GM03348 (cell line): ENCODE measurements at places on chromosomes 6 and 20.

DNA sequence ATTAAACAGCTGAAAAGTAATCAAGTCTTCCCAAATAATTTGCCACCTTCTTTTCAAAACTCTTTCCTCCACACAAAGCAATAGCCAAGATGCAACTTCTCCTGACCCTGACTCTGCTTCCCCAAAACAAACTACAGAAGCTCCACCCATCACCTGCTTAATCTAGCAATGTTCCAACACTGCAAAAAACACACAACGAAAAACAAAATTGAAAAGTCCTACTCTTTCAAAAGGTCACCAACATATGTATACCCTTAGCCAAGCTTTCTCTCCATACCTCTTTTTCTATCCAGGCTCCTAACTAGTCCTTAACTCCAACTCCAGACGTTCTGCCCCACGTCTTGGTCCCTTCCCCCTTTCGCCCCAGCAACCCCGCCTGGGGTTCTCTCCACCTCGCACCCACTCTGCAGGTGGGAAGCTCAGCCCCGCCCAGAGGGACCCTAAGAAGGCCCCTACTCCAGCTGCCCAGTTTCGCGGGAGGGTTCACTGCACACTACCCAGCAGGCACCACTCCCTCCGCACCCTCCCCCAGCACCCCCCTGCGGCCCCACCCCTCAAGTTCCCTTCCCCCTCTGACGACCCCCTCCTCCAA is 717 bp downstream of the CSNK2A1 start:
- peak; percentile 23 for DNase-seq

- DNase-seq = peak; percentile 27
Observed at GRCh38 chr6:127518710-127519468, at the start of gene MTCL3. Gene MTCL3 (minus strand): TSS chr6:127519335.

- DNase-seq = peak; percentile 59
Observed at GRCh38 chr20:34302312-34302722, 838 bp downstream of the AHCY start.

DNA sequence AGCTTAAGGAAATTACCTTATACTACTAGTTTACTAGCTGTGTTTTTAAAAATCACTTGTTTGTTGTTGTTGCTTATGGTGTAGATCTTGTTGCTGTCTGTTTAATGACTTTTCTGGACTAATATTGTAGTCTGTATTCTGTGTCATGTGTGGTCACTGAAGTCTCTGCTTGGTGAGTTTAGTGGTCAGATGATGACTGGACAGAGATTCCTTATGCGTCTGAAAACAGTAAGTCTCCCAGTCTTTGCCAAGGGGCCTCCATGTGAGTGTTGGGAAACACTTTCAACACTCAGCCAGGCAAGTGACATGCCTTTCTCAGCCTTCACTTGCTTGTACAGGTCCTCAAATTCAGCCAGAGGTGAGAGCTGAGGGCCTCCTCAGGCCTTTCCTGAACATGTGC is 256.9 kb upstream of the RNF24 start:
- DNase-seq = no peak

GRCh38 chr6:2439082-2439481 is 193.7 kb upstream of the GMDS start:
- DNase-seq = no peak

DNA sequence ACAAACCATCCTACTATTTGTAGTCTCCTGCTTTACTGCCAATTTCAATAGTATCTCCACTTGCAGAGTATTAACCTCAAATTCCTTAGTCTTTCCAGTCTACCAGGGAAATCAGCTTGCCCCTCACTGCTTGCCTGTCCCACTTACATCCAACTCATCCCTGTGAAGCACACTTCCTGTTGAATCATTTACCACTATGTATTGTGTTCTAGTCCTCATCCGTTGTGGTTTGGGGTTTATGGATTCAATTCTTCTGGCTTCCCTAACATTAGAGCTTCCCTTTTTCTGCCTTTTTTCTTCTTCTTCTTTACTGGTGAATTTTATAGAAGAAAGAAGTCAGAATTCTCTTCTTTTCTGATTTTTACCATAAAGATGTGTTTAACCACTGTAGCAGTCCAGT is 5.1 kb upstream of the TXLNB start:
- DNase-seq = peak; percentile 53

DNA sequence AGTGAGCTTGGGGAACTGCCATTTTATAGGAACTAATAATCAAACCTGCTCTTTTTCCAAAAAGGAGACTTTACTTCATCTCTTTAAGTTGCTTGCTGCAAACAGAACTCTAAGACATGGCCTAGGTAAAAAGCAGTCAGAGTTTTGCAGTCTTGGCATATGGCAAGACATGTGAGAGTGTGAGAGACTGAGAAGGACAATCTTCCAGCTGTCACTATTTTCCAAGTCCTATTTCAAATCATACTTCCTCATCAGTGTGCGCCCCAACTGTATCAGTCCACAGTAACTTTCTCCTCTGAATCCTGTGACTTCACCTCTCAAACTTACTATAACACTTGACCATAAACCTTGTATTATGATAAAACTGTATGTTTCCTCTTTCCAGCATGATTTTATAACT is 10.4 kb downstream of the CALHM6 start:
- no peak for DNase-seq

GRCh38 chr6:15897063-15897876 is 231.6 kb upstream of the MYLIP start:
- DNase-seq = peak; percentile 10

DNA sequence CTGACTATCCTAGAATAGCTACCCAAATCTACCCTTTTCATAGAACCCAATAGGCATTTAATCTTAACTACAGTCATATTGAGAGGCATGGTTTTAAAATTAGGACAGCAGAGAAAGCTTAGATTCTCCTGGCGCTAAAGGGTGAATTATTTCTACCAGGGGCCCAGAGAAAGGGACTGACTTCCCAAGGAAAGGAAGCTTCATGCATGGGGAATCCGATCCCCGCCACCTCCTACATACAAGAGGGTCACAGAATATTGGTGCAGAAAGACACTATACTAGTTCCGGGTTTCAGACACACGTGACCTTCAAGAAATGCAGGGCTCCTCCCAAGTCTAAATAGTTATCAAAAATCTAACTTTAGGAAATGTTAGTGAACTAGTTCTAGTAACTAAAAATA is 130.9 kb downstream of the PRKN start:
- no peak for DNase-seq

DNA sequence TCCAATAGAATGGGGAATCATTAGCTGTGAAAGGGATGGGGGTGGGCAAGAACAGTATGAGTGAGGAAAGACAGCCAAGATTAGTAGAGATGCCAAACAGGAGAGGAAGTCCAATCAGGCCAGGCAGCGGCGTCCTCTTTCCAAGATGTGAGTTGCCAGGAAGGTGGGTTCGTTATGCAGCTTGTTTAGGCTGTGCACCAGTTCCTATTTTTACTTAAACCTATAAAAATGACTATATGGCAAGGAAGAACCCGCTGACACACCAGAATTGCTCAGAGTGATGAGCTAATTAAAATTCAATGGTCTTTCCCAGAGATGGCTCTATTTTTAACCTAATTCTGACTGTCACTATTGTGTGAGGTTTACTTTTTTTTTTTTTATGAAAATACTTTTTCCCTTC is 88.2 kb downstream of the SLC22A23 start:
- no peak for DNase-seq

- no peak for DNase-seq
Observed at GRCh38 chr6:45003387-45003786, 324.7 kb upstream of the RUNX2 start.

- DNase-seq = no peak
Observed at GRCh38 chr6:168292826-168293225, 26.8 kb downstream of the DACT2 start.

GRCh38 chr6:17484201-17484849 is 90.9 kb downstream of the CAP2 start:
- DNase-seq = no peak

GRCh38 chr6:56992703-56993102 is 37.8 kb downstream of the BEND6 start:
- DNase-seq = no peak

GRCh38 chr6:30741063-30741779 is 1.3 kb downstream of the FLOT1 start:
- no peak for DNase-seq

GRCh38 chr6:155273431-155273830 is 9.6 kb downstream of the CLDN20 start:
- peak; percentile 68 for DNase-seq

DNA sequence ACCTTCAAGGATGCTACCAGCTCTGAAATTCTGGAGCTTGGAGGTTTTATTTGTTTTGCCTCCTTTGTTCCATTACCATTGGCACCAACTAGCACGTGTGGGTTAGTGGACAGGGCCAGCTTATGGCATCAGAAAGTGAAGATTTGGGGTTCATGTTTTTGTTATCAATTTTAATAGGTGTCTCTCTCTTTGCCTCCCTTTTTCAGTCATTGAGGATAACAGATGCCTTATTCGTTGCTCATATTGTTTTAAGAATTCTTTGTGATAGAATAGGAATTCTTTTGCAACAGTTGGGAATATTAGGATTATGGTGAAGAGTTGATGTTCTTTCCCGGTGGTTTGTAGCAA is 22.9 kb downstream of the TMC2 start:
- DNase-seq = no peak

- no peak for DNase-seq
Observed at GRCh38 chr6:82783587-82784236, 281.9 kb downstream of the UBE3D start.

DNA sequence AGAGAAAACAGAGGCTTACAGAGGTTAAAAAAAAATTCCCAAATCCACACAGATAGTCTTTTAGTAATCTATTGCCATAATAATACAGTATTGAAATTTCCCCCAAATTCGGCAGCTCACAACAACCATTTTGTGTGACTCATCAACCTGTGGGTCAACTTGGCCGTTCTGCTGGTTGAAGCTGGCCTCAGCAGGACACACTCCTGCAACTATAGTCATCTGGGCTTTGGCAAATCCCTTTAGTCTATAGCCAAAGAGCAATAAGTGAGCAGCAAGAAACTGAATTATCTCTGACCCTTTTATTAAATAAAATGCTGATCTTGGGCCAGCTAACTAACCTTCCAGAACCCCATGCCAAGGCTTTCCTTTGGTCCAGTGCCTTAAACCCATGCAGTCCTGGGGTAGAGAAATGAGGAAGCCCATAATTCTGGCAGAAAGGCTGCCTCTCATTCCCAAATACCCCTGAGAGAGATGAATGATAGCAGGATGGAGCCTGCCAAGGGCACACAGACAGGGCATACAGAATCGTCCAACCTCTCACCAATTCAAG is 17.2 kb upstream of the SNAP25 start:
- DNase-seq = no peak

- no peak for DNase-seq
Observed at GRCh38 chr20:57470212-57470522, 54.8 kb downstream of the CTCFL start.

GRCh38 chr6:133965817-133966360 is 12.9 kb downstream of the TBPL1 start:
- DNase-seq = no peak

- DNase-seq = no peak
Observed at GRCh38 chr20:58452667-58453255, 62.4 kb downstream of the APCDD1L start.

- DNase-seq = no peak
Observed at GRCh38 chr6:33841070-33841469, 37.3 kb upstream of the MLN start.

DNA sequence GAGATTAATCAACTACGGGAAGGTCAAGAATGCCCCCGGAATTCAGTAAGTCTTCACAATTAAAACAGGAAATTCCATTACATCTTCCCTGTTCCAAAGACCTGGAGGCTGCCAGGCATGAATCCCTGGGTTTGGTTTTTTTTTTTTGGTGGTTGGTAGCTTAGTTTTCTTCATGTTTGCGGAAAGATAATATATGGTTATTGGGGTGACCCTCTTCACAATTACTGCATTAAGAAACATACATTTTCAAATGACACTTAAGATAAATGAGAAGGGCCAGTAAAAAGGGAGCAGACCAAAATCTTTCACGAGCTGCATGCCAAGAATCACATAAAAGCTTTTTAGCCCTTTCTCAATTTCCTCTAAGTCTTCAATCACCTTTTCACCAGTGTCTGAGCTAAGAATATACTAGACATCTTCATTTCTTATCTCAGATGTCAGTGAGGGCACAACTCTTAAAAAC is 64.0 kb downstream of the KIF13A start:
- peak; percentile 63 for DNase-seq

DNA sequence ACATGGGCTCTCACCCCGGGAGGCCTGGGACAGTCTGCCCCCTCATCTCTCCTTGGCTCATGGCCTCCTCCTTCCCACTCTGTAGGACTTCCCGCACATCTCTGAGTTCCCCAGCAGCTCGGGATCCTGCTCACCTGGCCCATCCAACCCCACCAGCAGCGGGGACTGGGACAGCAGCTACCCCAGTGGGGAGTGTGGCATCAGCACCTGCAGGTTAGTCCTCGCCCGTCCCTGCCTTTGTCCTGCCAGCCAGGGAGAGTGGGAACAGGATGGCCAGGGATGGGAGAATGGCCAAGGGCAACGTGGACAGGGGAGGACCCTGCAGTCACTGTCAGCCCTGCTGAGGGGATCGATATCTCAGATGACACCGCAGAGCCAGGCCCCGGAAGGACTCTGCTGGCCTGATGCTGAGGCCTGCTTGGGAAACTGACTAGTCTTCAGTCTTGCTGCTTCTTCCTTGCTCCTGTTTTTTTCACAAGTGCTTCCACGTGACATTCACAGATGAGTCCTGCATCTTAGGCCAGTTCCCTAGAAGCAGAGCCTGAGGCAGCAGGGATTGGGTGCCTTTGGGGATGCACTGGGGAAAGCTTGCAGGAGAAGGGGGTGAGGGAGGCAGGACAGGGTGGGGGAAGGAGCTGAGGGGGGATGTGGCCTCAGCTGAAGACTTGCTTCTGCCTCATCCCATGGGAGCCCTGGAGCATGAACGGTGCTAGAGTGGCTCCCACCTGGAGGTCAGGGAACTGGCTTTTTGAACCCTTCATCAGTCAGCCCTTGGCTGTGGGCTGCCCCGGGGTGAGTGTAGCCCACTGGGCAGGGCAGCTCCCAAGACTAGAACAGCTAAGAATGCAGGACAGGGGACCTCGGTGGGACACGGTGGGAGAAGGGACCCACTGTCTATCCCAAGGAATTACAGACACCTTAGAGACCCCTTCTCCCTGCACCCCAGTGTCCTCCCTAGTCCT is 120.1 kb downstream of the JPH2 start:
- DNase-seq = no peak

DNA sequence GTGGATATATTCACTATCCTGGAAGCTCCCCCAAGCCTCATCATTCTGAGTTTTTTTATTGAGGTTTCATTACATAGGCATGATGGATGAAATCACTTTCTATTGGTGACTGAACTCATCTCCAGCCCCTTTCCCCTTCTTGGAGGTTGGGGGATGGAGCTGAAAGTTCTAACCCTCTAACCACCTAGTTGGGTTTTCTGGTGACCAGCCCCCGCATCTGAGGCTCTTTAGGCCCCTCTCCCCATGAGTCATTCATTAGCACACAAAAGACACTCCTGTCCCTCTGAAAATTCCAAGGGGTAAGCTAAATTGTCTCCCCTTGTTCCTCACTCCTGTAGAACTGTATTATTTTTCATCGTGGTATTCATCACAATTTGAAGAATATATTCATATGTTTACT is 33.3 kb downstream of the GFRA4 start:
- no peak for DNase-seq

GRCh38 chr20:37165031-37165430 is 14.1 kb upstream of the RPN2 start:
- no peak for DNase-seq
